Thoracic aorta (tissue), 2 donors: ENCODE measurements at places on chromosomes 11 and 22. TPM values are rescaled to one million over a fixed set of nuclear protein-coding genes. Genes with fewer than 3 reads are reported as not detected.

DNA sequence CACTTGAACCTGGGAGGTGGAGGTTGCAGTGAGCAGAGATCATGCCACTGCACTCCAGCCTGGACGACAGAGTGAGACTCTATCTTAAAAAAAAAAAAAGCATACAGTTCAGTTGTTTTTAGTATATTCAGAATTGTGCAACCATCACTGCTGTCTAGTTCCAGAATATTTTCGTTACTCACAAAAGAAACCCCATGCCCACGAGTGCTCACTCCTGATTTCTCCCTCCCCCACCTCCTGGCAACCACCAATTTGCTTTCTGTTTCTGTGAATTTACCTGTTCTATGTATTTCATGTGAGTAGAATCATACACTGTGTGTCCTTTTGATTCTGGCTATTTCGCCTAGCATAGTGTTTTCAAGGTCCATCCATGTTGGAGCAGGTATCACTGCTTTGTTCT, 24.8 kb downstream of the PTPRJ start:
- H3K4me1 ChIP-seq, result peaks cover 29% of the 10 kb centered on the region
- no peaks in the 10 kb centered on the region for H3K27me3 ChIP-seq
- DNase-seq, result no peak
- H3K27ac ChIP-seq, result peak overlapping the region; percentile 77
- no peaks in the 10 kb centered on the region for H3K36me3 ChIP-seq

- no peaks in the 10 kb centered on the region for H3K4me1 ChIP-seq
- no peak overlapping the region for H3K27ac ChIP-seq
- no peaks in the 10 kb centered on the region for H3K27me3 ChIP-seq
- H3K4me3 ChIP-seq, result no peak overlapping the region
Observed at GRCh38 chr11:14554959-14555358, 34.8 kb upstream of the PSMA1 start.

- H3K27ac ChIP-seq, result no peak overlapping the region
- no peaks in the 10 kb centered on the region for H3K4me1 ChIP-seq
- H3K4me3 ChIP-seq, result no peak overlapping the region
- no peaks in the 10 kb centered on the region for H3K36me3 ChIP-seq
Observed at GRCh38 chr11:58980159-58980843, 41.0 kb downstream of the GLYATL1 start.

The TNNI2 gene
- not detected for total RNA-seq

- no peak for DNase-seq
Observed at GRCh38 chr11:26623076-26623659, 51.1 kb upstream of the MUC15 start.

- H3K27ac ChIP-seq, result no peak overlapping the region
- H3K27me3 ChIP-seq, result no peaks in the 10 kb centered on the region
- H3K4me3 ChIP-seq, result no peak overlapping the region
- H3K4me1 ChIP-seq, result no peaks in the 10 kb centered on the region
- DNase-seq, result no peak
- H3K36me3 ChIP-seq, result no peaks in the 10 kb centered on the region
Observed at GRCh38 chr22:38953577-38954413, 3.6 kb upstream of the APOBEC3A start.

The CALCB gene
- total RNA-seq, result 1.5 TPM

GRCh38 chr11:92098172-92098571, 126.4 kb upstream of the FAT3 start:
- no peaks in the 10 kb centered on the region for H3K27me3 ChIP-seq
- no peaks in the 10 kb centered on the region for H3K4me1 ChIP-seq
- H3K27ac ChIP-seq, result no peak overlapping the region
- no peak overlapping the region for H3K4me3 ChIP-seq
- DNase-seq, result no peak

DNA sequence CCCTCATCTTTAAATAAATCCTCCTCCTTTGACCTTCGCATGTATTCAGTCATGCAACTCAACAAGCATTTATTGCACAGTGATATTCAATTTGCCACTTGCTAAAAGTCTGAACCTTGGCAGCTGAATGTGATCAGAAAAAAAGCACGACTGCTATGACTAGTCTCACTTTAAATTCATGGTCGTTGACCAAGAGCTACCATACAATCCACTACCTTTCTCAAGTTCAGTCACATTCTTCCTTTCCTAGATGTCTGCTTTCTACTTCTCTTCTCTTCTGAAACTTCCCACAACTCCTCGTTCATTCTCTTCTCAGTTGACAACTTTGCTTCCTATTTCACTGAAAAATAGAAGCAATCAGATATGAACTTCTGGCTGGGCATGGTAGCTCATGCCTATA, 2.0 kb upstream of the SAA1 start:
- H3K4me1 ChIP-seq, result no peaks in the 10 kb centered on the region
- DNase-seq, result no peak
- H3K4me3 ChIP-seq, result no peak overlapping the region

- no peak for DNase-seq
- no peak overlapping the region for H3K27ac ChIP-seq
- no peaks in the 10 kb centered on the region for H3K4me1 ChIP-seq
Observed at GRCh38 chr11:24755260-24755839, 258.5 kb downstream of the LUZP2 start.

GRCh38 chr11:117058761-117059261, 39.4 kb downstream of the SIK3 start:
- H3K27ac ChIP-seq, result no peak overlapping the region
- H3K4me3 ChIP-seq, result no peak overlapping the region
- H3K4me1 ChIP-seq, result peaks cover 2% of the 10 kb centered on the region
- DNase-seq, result no peak
- no peaks in the 10 kb centered on the region for H3K36me3 ChIP-seq

- H3K27me3 ChIP-seq, result no peaks in the 10 kb centered on the region
- H3K36me3 ChIP-seq, result no peaks in the 10 kb centered on the region
- H3K27ac ChIP-seq, result no peak overlapping the region
- no peak overlapping the region for H3K4me3 ChIP-seq
- no peak for DNase-seq
Observed at GRCh38 chr22:30235687-30236170, 10.8 kb downstream of the LIF start.

The CASP4 gene
- 72.7 TPM for total RNA-seq

The SHANK2 gene
- not detected for total RNA-seq

The SMTNL1 gene
- total RNA-seq, result not detected

DNA sequence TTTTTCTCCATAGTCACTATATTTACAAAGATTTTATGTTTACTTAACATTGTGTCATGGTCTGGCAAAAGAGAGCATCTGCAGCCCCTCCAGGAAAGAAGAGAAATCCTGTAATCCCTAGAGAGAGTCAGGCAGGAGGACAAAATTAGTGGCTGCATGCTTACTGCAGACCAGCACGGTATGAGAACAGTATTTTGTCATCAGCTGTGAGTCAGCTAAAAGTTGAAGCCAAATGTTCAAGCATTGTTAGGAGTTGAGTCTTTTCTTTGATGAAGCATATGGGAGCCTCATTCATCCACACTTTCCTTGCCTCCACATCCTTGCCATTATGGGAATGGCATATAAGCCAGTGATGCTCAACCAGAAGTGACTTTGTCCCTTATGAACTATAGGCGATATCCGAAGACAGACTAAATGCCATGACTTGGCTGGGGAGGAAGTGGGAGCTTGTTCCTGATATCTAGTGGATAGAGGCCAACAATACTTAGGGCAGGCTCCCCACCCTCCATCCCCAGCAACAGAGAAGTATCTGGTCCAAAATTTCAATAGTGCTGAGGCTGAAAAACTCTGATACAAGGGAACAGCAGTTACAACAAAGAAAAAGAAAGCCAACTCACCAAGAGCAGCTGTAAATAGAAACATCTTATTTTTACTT, 112.0 kb upstream of the OR5AK2 start:
- no peak for DNase-seq
- no peaks in the 10 kb centered on the region for H3K27me3 ChIP-seq
- no peaks in the 10 kb centered on the region for H3K4me1 ChIP-seq
- H3K36me3 ChIP-seq, result no peaks in the 10 kb centered on the region

The LRRC4C gene
- total RNA-seq, result 0.95 TPM

GRCh38 chr22:43658823-43659222, 153.3 kb downstream of the EFCAB6 start:
- H3K27ac ChIP-seq, result no peak overlapping the region
- no peak for DNase-seq
- H3K4me3 ChIP-seq, result no peak overlapping the region
- no peaks in the 10 kb centered on the region for H3K4me1 ChIP-seq
